ENCODE measurements at places on chromosomes 4 and X. TPM values are rescaled to one million over a fixed set of nuclear protein-coding genes. Genes with fewer than 3 reads are reported as not detected.
A peak's percentile ranks its signal among the peaks of the same experiment; 100 is the strongest.

The MTTP gene
- 0.83 TPM for total RNA-seq

The MCF2 gene
- total RNA-seq: 0.46 TPM

The PARM1 gene
- total RNA-seq: 0.19 TPM

The POU3F4 gene
- not detected for total RNA-seq

The MAGEC3 gene
- total RNA-seq: not detected

The CENPVL2 gene
- total RNA-seq: not detected

The UGDH gene
- total RNA-seq: 33.0 TPM

The ARHGAP6 gene
- not detected for total RNA-seq

The MAGEA2 gene
- not detected for total RNA-seq

- H3K4me1 ChIP-seq: peaks cover 19% of the 10 kb centered on the region
- H3K4me3 ChIP-seq: no peak overlapping the region
- peaks cover 11% of the 10 kb centered on the region for H3K27me3 ChIP-seq
- no peak overlapping the region for H3K27ac ChIP-seq
- H3K36me3 ChIP-seq: no peaks in the 10 kb centered on the region
Observed at GRCh38 chr4:153232768-153233167, 28.5 kb downstream of the TRIM2 start.

DNA sequence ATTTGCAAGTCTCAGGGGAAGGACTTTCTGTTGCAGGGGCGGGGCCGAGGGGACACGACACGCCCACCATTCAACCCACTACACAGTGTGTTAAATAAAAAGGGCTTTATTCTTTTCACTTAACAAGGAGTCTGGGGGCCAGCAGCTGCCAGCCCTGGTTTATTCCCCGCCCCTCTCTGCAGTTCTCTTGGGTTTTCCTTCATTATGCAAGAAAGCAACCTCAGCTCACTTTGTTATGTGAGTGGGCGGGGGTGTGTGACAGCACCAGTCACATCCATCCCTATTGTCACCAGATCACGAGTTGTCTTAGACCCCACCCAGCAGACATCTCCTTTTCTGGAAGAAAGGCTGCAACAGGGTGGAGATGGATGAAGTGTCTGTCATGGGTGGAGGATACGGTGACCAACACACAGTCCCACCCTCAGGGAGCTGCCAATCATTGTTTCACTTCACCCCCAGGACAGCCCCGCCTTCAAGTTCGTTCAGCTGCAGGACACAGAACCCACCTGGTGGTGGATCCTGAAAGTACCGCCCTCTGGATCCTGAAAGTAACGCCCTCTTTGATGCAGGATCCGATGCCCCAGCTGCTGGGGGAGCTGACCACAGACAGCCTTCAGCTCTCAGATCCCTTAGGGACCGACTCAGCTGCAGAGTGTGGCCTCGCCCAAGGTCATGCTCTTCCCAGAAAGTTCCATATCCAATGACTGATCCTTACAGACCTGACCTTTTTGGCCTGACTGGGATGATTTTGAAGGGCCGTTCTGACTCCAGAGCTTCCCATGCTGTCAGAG is 79.6 kb downstream of the SMIM20 start:
- H3K4me3 ChIP-seq: no peak overlapping the region
- DNase-seq: peak; percentile 20
- no peak overlapping the region for H3K27ac ChIP-seq

GRCh38 chrX:29435396-29435795 is 780.0 kb upstream of the MAGEB2 start:
- H3K36me3 ChIP-seq: no peaks in the 10 kb centered on the region
- DNase-seq: no peak
- H3K27me3 ChIP-seq: no peaks in the 10 kb centered on the region
- H3K4me1 ChIP-seq: no peaks in the 10 kb centered on the region
- H3K4me3 ChIP-seq: no peak overlapping the region

- H3K36me3 ChIP-seq: no peaks in the 10 kb centered on the region
- H3K27ac ChIP-seq: no peak overlapping the region
- H3K4me3 ChIP-seq: no peak overlapping the region
- DNase-seq: no peak
Observed at GRCh38 chr4:166198516-166199310, 325.7 kb downstream of the TLL1 start.

DNA sequence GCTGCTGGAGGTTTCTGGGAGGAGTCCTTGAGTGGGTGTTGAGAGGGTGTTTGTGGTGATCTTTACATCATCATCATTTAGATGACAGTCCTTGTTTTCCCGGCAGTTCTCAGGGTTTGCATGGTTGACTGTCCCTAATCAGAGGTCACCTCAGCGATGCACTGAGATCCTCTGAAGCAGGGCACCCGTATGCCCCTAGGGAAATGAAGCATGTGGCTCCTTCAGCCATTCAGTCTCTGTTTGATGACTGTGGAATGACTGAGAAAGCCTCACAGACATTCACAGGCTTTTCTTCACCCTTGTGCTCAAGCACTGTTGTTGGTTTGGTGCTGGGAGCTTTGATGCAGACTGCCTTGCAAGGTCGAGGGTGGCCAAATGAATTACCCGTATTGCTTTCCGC is 474.7 kb downstream of the SPRY1 start:
- H3K4me3 ChIP-seq: no peak overlapping the region
- no peak overlapping the region for H3K27ac ChIP-seq
- no peak for DNase-seq

GRCh38 chr4:138078751-138079520 is 163.2 kb downstream of the SLC7A11 start:
- no peak for DNase-seq
- H3K27me3 ChIP-seq: no peaks in the 10 kb centered on the region
- no peaks in the 10 kb centered on the region for H3K4me1 ChIP-seq

- no peak overlapping the region for H3K4me3 ChIP-seq
- peaks cover 5% of the 10 kb centered on the region for H3K27me3 ChIP-seq
- DNase-seq: peak; percentile 41
- H3K4me1 ChIP-seq: no peaks in the 10 kb centered on the region
Observed at GRCh38 chr4:88211473-88212252, 53.2 kb upstream of the ABCG2 start.

DNA sequence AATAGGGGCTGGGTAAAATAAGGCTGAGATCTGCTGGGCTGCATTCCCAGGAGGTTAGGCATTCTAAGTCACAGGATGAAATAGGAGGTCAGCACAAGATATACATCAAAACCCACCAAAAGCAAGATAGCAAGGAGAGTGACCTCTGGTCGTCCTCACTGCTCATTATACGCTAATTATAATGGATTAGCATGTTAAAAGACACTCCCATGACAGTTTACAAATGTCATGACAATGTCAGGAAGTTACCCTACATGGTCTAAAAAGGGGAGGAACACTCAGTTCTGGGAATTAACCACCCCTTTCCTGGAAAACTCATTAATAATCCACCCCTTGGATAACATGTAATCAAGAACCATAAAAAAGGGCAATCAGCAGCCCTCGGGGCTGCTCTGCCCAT is 403.6 kb downstream of the KCNIP4 start:
- H3K4me1 ChIP-seq: no peaks in the 10 kb centered on the region
- no peaks in the 10 kb centered on the region for H3K36me3 ChIP-seq
- H3K27me3 ChIP-seq: no peaks in the 10 kb centered on the region

GRCh38 chr4:162075726-162076125 is 88.1 kb downstream of the FSTL5 start:
- no peak for DNase-seq
- H3K27me3 ChIP-seq: no peaks in the 10 kb centered on the region
- no peak overlapping the region for H3K4me3 ChIP-seq
- H3K4me1 ChIP-seq: no peaks in the 10 kb centered on the region
- H3K36me3 ChIP-seq: no peaks in the 10 kb centered on the region

DNA sequence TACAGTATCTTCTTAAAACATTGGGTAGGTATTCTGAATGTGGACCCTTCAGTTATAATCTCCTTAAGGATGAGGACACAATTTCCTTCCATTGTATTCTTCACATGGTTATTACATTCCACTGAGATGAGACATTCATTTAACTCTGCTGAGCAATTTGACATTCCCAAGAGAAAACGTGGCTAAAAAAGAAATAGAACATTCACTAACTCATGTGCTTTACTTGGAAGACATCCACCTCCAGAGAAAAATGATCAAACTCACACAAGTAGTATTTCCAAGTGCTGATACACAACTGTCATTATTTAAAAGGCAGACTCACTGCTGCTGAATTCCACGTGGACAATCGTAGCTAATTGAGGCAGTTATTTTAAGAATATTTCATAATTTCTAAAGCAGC is 227.9 kb upstream of the ANKRD50 start:
- H3K4me1 ChIP-seq: no peaks in the 10 kb centered on the region
- H3K27me3 ChIP-seq: no peaks in the 10 kb centered on the region
- no peaks in the 10 kb centered on the region for H3K36me3 ChIP-seq
- DNase-seq: no peak
- no peak overlapping the region for H3K4me3 ChIP-seq

GRCh38 chr4:117383468-117383867 is 298.1 kb upstream of the TRAM1L1 start:
- no peak overlapping the region for H3K4me3 ChIP-seq
- no peaks in the 10 kb centered on the region for H3K4me1 ChIP-seq
- H3K27me3 ChIP-seq: no peaks in the 10 kb centered on the region
- H3K27ac ChIP-seq: no peak overlapping the region
